AG04449 (cell line): ENCODE measurements at places on chromosomes 1 and 21.

- DNase-seq: no peak
These were observed 79.3 kb downstream of the ST6GALNAC3 start for GRCh38 chr1:76153841-76154205.

- no peak for DNase-seq
These were observed 42.2 kb upstream of the TTC39A start for GRCh38 chr1:51372561-51372960.

- DNase-seq: no peak
These were observed 16.0 kb upstream of the MTARC2 start for GRCh38 chr1:220732137-220732536.

DNA sequence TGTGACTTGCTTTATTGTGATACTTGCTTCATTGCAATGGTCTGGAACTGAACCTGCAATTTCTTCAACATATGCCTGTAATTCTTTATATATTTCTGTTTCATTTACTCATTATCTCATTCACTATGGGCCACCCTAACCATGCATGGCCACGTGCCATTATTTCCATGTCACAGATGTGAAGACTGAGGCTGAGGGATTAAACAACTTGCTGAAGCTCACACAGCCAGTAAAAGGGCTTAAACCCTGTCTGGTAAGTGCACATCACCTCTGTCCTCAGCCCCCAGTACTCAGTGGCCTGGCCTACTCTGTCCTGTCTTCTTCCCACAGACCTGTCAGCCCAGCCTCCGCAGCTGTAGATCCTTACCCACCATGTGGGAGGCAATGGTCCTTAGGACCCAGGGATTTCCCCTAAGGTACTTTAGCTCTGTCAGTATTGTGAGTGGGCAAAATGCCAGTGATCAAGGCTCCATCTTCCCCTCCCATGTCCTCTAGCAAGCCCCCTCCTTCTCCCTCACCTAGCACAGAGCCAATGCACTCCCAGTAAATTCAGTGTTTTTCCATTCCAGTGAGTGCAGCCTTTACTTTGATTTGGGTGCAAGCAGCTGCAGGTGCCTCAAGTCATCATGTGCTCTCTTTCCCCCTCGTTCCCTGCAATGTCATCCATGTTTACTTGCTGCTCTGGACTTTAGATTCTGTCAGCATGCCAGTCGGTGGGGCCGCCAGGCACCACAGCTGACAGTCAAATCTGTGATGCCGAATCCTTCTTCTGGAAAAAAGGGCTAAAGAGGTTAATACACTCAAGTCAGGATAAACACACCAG lies 228.2 kb upstream of the PROX1 start:
- DNase-seq: no peak

DNA sequence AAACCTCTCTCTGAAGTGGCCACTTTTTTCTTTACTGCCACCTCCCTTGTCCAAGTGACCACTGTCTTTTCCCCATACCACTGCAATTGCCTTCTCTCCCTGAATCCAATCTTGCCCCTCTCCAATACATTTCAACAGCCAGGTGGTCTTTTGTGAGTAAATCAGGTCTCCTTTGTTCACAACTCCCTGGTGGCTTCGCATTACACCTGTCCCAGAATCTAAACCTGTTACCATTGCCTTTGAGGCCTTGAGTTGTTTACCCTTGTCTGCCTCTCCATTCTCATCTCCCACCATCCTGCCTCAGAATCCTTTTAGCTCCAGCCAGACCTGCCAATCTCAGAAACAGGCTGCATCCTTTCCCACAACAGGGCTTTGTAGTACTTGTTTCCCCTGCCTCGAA lies 21.8 kb upstream of the DYNLT5 start:
- no peak for DNase-seq
